ENCODE measurements at places on chromosomes 1 and 21. TPM values are rescaled to one million over a fixed set of nuclear protein-coding genes. Genes with fewer than 3 reads are reported as not detected.

DIO1 gene
- polyA plus RNA-seq, result 7.6 TPM

OR6K3 gene
- polyA plus RNA-seq, result 0.10 TPM

DNA sequence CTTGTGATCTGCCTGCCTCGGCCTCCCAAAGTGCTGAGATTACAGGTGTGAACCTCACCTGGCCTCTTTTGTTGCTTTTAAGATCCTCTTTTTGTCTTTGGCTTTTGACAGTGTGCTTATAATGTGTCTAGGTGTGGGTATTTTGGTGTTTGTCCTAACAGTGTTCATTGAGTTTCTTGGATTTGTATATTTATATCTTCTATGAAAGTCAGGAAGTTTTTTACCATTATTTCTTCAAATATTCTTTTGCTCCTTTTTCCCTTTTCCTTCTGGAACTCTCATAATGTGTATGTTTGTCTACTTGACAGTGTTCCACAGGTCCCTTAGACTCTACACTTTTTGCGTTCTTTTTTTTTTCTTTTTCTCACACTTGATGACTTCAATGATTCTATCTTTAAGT lies 59.1 kb downstream of the URB2 start:
- no peak for DNase-seq

GRCh38 chr21:41581592-41582228 lies 73.8 kb upstream of the TMPRSS2 start:
- no peak for DNase-seq

DNA sequence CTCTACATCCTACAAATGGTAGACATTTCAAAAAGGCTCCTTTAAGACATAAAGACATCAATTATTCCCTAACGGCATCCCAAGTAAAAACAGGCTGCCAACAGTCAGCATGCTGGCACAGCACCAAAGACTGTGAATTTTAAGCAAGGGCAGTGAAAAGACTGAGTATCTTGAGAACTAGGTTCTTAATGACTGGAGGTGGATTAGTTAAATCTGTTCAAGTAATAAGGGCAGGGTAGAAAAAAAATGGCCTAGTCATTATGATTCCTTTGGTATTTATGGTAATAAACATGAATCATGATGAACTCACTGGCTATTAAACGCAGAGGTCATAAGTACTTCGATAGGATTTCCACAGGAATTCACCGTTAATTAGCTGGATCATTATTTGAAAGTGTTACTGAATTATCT lies 75.2 kb downstream of the KIFAP3 start:
- DNase-seq, result peak; percentile 20

EXTL1 gene
- 1.8 TPM for polyA plus RNA-seq

- no peak for DNase-seq
Observed at GRCh38 chr21:39648879-39649278, 36.1 kb downstream of the B3GALT5 start.

NR5A2 gene
- polyA plus RNA-seq, result 2.0 TPM

FCRL3 gene
- not detected for polyA plus RNA-seq

OR2M4 gene
- 0.07 TPM for polyA plus RNA-seq

PHTF1 gene
- 28.1 TPM for polyA plus RNA-seq

DPYD gene
- polyA plus RNA-seq, result 11.9 TPM

DNA sequence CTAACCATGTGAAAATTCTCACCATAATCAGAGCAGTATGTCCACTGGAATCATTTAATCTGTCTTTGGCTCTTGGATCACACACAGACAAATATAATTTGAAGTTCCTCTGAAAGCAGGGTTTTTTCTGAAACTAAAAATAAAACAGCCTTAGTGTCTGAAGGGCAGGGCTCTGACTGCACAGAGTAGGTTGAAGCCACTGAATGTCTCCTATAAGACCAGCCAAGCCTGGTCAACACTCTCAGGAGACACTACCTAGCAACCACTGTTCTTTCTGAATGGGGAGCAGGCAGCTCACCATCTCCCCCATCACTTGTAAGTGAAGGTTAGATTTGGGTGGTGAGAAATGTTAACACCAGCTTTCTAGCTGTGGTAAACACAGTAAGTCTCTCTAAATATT lies 16.1 kb upstream of the TMEM183A start:
- no peak for DNase-seq

- peak; percentile 39 for DNase-seq
Observed at GRCh38 chr1:84298684-84299535, 2.6 kb upstream of the SAMD13 start.

- peak; percentile 39 for DNase-seq
Observed at GRCh38 chr21:15826147-15826780, 96.5 kb downstream of the USP25 start.

RGS1 gene
- polyA plus RNA-seq, result 1.4 TPM

MEAF6 gene
- 108 TPM for polyA plus RNA-seq

PLA2G5 gene
- not detected for polyA plus RNA-seq

GPR3 gene
- polyA plus RNA-seq, result 1.0 TPM

KIF17 gene
- 4.3 TPM for polyA plus RNA-seq

C1orf185 gene
- not detected for polyA plus RNA-seq

DNA sequence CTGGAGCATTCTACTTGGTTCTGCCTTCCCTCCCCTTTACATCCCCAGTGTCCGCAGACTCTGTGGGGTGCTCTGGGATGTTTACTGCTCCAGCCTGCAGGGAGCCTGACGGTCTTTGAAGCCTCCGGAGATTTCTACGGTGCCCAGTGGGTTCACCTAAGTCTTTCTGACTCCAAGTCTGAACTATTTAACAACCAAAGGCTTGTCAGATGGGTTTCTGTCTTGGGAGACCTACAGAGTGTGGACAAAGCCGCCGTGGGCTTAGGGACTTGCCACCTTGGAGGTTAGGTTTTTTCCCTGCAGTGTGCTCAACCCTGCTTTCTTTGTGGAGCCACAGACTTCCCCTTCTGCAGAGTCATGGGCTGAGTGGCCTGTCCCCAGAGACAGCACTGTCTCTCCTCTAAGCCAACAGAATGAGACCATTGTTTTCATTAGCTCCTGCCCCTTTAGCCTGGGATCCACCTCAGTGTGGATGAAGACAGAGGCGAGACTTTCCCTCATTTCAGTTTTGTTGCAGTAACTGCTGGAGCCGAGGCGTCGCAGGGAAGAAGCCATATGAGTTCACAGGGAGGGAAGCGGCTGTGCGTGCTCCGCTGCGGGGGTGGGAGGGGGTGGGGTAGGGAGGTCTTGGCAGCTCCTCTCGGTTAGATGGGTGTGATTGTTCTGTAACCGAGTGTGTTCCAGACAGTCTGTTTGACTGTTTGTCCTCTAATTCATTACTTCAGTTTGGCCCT lies 120.7 kb downstream of the CNIH3 start:
- DNase-seq, result no peak

TSACC gene
- polyA plus RNA-seq, result 1.2 TPM

TNNT2 gene
- polyA plus RNA-seq, result 56.4 TPM

DNA sequence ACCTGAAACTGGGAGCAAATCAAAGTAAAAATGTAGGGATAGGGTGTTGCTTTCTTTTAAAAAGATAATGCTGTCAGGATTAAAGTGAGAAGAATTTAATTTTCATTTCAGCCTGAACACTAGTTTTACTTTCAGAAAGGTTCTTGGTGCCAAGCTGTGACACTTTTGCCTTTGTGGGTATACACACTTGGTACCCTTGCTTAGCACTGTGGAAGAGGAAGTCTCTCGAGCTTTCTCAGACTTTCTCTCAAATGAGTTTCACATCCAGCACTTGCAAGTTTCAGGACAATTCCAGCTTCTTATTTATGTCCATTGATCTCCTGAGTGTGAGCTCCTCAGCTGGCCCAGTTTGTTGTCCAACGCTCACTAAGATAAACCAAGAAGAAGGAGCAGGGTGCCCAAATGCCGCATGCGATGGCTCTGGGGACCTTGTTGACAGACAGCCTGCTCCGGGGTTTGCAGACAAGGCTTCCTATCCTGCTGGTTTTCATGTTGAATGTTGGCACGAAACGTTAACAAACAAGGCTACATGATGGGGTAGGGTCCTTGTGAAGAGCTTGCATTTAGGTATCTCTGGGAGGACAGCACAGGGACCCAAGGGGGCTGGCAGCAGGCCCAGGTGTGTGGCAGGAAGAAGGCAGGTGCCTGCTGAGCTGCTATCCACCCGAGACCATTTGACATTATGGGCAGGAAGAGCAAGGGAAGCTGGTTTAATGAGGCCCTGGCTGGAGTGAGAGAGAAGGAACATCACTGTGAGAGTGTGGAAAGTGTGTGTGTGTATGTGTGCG lies 79.7 kb downstream of the POFUT2 start:
- no peak for DNase-seq

DNA sequence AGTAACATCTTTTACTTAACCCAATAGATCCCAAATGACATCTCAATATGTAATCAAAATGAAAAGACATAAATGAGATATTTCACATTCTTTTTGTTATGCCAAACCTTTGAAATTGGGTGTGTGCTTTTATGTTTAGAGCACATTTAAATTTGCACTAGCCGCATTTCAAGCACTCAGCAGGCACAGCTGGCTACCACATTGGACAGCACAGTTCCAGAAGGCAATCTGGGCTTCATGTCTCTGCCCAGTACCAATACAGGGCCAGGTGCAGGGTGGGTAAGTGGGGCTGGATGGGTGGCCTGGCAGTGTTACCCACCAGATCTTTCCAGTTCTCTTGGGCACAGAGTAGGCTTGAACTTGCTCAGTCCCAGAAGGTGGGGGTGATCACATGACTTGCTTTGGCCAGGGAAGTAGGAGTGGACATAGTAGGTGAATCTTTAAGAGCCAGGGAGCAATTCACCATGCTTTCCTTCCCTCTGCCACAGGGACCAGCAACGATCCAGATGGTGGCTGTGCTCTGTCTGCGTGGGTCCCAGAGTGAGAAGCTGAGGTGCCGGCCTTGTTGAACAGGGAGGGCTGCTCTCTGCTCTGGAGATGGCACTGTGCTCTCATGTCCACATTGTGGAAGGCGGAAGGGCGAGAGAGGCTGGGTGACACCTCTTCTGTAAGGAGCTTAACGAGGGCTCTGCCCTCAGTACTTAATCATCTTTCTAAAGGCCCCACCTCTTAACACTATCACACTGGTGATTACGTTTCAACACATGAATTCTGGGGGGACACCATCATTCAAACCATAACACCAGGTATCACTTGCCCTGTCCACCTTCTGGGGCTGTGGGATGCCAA lies 261.4 kb downstream of the GRIK3 start:
- DNase-seq, result no peak

ZYG11B gene
- polyA plus RNA-seq, result 30.9 TPM

All from left kidney (tissue), 8 donors.